ENCODE measurements at places on chromosomes 3 and 15.

DNA sequence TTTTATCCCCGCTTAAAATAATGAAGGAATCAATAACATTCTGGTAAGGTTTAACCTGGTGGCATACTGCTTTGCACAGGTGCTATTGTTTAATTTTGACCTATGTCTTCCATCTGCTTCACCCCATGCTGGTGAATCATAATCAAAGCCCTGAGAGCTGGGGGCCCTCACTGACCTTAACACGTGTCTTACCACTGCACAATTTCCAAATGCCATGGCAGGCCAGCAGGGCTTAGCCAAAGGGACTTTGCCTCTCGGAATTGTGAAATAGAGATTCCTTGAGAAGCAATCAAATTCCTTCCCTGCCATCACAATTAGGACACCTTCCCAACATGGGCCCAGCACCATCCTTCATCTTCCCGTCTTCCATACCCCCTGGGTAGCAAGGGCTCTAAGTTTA is 242.6 kb upstream of the THBS1 start:
- no peak for DNase-seq

DNA sequence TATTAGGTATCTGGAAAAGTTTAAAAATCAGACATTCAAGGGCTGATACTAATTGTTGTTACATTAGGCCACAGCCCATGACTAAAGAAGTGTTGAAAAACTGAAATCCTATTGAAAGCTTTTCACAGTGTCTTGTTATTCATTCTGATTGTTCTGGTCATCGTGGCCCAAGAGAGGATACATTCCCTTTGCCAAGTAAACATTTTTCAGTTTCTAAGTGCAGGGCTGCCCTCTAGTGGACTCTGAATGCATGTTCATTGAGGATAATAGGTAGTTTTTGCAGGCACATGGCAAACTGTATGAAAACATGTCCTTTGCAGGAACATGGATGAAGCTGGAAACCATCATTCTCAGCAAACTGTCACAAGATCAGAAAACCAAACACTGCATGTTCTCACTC is 181.1 kb downstream of the MYRIP start:
- no peak for DNase-seq

DNA sequence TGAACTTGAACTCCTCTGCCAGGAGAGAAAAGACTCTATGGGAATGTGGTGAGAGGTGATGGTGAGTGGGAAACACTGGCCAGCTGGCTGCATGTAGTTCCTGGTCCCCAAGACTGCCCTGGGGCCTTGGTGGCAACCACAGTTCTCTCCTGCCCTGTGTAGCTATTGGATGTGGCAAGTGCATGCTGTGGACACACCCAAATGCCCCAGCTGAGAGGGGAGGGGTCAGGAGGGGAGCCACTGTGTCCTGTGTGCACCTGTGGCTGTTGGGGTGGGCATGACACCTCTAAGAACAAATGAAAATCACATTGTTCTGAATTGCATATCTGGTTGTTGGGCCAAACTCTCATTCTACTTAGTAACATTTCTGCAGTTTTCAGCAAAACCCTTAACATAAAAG is 409.6 kb downstream of the NSUN3 start:
- no peak for DNase-seq

- DNase-seq = no peak
These were observed 200.6 kb downstream of the CADM2 start for GRCh38 chr3:85159376-85159775.

DNA sequence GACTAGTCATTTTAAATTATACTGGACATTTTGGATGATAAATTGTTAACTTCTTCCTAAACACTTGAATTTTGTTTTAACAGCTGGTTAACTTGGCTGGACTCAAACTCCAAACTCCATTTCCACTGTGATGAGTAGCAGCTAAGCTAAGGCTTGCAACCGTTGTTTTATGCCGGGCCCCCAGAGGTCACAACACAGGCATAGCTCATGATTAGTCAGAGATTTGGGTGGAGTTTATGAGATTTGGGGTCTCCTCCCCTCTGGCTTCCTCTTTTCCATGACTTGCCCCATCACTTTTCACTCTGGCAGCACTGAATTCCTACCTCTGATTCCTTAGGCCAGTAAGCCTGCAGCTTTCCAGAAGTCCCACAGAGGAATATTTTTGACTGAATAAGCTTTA is 12.8 kb downstream of the THAP10 start:
- DNase-seq = no peak

DNA sequence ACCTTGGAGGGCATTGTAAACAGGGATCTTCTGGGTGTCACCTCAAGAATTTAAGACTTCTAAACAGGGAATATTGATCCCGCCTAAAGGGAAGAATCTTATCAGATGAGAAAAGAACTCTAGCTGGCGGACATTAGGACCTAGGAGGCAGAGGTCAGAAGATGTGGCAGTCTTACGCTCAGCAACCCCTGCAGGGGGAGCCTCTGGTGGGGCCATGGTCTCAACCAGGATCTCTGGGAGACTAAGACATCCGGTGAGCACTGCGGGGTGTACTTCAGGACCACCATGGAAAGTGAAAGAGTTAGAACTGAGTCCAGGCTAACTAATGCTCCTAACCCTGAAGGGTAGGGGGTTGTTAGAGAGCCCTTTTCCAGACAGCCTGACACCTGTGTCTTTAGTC is 295.2 kb downstream of the VGLL3 start:
- no peak for DNase-seq

DNA sequence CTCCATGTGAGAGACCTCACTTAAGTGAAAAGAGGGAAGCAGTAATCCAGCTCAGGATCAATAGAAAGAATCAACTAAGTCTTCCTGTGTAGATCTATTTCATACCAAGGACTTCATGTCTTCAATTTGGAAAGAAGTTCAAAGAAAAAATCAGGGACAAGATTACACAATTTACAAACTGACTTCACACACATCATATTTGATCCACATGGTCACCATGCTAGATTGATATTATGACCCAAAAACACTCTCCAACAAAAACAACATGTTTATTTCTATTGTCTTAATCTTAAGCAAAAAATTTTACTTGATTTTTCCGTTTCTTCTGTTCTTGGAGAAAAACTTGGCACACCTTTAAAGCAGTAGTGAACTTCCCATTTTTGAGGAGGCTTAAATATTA is 76.3 kb downstream of the THBS1 start:
- DNase-seq = no peak

- no peak for DNase-seq
These were observed 24.7 kb downstream of the CPN2 start for GRCh38 chr3:194326192-194326967.

DNA sequence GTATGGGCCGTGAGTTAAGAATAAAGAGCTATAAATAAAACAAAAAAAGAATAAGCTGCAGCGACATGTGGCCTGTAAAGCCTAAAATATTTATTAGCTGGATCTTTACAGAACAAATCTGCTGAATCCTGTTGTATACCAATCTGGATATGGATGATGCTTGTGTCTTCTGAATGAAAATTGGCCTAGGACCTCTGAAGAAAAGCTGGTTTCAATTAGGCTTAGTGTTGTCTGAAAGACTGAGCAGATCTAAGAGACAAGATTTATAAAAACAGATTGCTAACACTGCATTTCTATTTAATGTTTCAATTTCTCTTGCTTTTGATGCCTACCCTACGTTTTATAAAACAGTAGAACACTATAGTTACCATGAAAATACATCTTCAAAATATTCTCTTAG is 57.9 kb downstream of the ST3GAL6 start:
- DNase-seq = no peak

DNA sequence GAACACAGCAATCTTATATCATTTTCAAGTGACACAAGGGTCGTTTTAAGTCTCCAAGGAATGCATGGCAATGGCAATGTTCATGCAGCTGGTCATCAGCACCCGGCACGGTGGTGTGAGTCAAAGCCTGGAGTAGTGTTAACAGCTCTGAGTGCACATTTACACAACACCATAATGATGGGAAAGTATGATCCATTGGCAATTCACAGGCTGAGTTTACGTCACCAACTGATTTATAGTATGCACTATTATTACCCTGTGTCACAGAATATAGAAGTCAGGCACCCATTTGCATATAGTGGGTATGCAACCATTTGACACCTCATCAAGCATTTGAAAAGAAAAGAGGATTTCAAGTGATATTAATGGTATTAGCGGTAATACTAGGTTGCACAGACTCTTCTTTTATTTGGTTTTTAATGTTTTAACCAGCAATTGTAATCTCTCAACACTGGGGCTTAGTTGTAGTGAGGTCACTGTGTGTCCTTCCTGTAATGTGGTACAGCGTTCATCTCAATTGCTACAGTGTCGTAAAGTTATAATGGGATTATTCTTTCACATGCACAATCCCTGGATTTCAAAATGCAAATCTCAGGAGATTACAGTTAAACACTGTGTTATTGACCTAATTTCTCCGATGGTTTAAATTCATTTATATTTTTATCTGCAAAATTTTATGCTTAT is 113.8 kb downstream of the C3orf38 start:
- no peak for DNase-seq

DNA sequence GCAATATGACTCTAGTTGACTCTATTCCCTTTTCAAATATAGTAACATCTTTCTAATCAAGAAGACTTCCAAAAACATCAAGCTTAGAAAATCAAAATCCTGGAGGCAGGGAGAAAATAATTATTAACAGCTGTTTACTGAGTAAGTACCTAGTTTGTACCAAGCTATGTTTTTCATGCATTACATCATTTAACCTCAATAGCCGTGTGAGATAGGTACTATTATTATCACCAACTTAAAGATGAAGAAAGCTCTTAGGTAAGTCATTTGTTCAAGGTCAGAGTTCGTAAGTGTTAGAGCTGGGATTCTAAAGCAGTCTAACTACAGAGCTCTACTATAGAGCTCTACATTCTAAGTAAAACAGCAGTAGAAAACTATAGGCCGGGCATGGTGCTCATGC is 41.6 kb downstream of the GSK3B start:
- DNase-seq = no peak

- no peak for DNase-seq
These were observed 72.7 kb upstream of the UBE2E2 start for GRCh38 chr3:23130406-23130805.

- no peak for DNase-seq
These were observed 61.0 kb downstream of the KLF13 start for GRCh38 chr15:31387479-31388118.

- DNase-seq = no peak
These were observed 247.5 kb upstream of the GOLIM4 start for GRCh38 chr3:168342946-168343850.

- DNase-seq = no peak
These were observed 73.4 kb downstream of the LRRC28 start for GRCh38 chr15:99324700-99325099.

GRCh38 chr3:157607826-157608405 is 104.7 kb upstream of the VEPH1 start:
- DNase-seq = no peak

- DNase-seq = no peak
These were observed 372.1 kb downstream of the MAGI1 start for GRCh38 chr3:65666448-65667091.

DNA sequence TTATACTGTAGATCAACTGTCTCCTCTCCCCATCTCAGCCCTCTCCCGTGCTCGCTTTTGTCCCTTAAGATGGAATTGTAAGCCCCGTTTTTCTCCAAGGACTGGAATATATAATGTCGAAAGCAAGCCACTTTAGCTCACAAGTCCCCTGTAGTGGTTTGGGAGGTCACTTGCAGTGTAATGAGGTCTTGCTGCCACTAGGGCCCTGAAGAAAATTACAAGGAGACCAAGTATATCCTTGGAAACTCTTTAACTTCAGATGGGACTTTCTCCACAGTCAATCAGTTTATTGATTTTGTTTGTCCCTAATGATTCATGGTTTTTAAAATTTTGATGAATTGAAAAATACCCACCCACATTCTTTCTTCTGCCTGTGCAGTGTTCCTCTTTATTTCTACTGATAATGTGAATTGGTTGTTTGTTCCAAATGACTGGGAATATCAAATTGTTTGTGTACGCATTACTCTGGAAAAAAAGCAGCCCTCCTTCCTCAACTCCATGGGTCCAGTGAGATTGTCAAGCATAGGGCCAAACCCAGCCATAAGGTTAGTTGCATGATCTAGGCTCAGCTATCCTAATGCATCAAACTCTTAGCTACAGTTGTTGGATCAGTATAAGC is 294.8 kb downstream of the MCTP2 start:
- no peak for DNase-seq

GRCh38 chr15:68427366-68427765 is 4.6 kb downstream of the ITGA11 start:
- DNase-seq = no peak

DNA sequence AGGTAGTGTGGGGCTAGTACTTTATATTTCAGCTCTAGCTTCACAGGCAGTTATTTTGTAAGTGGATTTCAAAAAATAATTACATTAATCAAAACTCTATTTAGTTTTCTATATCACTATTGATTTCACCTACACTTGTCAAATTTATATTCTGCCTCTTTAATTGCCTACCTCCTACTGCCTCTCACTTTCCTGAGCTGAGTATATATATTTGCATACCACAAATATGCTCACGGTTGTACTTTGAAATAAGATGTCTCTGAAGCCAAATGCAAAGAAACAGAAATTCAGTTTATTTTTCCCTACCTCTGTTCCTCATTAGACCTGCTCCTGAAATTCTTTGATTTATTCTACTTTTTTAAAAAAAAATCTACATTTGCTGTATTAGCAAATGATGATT is 309.3 kb upstream of the TGFBR2 start:
- DNase-seq = no peak

GRCh38 chr15:92231461-92231860 is 162.2 kb upstream of the ST8SIA2 start:
- no peak for DNase-seq

DNA sequence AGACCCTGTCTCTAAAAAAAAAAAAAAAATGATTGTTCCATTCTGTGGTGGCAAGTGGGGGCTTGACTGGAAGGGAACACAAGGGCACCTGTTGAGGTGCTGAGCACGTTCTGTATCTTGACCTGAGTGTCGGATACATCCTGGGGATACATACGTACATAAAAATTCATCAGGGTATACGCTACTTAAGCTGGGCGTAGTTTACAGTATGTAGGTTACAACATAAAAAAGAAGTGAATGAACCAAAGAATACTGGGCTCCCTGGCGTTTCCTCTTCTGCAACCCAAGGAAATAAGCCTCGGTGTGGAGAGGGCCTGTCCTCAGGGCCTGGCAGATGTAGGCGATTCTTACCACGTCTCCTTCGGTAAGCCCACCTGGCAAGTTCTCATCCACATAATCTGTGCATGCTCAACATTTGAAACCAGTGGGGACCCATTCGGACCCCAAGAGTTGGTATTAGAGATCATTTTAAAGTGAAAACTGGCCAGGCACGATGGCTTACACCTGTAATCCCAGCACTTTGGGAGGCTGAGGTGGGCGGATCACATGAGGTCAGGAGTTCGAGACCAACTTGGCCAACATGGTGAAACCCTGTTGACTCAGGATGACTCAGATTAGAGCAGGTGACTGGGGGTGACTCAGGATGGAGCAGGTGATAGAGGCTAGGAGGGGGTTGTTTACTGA is 5.1 kb upstream of the MUC20 start:
- no peak for DNase-seq

- no peak for DNase-seq
These were observed 208.9 kb upstream of the COL8A1 start for GRCh38 chr3:99429502-99429901.

- no peak for DNase-seq
These were observed 24.6 kb upstream of the AP4E1 start for GRCh38 chr15:50883903-50884302.

Data from activated CD8-positive, alpha-beta memory T cell treated with anti-CD3 and anti-CD28 coated beads for 1 hour (primary cell).